Muscle of leg (tissue), 16 donors: ENCODE measurements at places on chromosomes 2 and 18.

DNA sequence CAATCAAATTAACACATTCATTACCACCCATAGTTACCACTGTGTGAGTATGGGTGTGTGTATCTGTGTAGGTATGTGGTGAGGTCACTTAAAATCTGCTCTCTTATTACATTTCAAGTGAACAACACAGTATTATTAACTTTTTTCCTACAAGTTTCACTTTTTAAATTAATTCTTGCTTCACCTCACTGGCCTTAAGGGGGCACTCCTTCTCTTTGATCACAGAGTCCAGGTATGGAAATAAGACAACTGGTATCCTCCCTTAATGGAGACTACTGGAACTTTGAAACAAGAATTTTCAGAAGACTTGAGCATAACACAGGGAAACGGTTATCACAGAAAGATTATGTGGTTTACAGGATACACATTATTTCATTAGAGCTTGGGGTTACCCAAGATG is 255.8 kb downstream of the ASXL3 start:
- no peak for DNase-seq

DNA sequence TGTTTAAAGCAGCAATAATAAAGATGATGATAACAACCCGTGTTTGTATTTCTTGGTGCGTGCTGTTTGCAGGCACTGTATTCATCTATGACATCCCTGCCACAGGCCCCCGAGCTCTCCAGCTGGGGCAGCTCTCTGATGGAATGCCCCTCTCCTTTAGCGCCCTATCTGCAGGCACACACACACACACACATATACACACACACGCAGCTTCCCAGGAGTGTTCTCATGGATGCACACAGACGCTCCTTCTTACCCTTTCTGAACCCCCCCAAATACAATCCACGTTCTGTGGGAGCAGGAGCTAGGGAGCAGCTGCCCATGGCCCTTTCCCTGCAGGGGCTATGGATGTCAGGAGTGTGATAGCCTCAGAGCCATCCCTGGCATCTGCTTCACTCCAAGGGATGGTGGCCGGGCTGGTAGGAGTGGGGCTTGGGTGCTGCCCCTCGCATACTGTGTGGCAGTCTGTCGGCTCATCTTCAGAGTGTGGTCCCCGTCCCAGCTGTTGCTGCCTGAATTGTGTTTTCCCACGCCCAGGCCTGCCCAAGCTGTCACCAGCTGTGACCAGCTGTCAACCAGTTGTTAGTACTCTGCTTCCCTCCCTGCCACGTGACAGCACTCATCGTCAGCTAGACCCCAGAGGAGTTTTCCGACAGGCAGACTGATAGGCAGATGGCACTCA is 50.8 kb upstream of the MYCN start:
- DNase-seq = peak; percentile 88

- DNase-seq = peak; percentile 96
Observed at GRCh38 chr18:43777636-43778304, 500.5 kb upstream of the SYT4 start.

DNA sequence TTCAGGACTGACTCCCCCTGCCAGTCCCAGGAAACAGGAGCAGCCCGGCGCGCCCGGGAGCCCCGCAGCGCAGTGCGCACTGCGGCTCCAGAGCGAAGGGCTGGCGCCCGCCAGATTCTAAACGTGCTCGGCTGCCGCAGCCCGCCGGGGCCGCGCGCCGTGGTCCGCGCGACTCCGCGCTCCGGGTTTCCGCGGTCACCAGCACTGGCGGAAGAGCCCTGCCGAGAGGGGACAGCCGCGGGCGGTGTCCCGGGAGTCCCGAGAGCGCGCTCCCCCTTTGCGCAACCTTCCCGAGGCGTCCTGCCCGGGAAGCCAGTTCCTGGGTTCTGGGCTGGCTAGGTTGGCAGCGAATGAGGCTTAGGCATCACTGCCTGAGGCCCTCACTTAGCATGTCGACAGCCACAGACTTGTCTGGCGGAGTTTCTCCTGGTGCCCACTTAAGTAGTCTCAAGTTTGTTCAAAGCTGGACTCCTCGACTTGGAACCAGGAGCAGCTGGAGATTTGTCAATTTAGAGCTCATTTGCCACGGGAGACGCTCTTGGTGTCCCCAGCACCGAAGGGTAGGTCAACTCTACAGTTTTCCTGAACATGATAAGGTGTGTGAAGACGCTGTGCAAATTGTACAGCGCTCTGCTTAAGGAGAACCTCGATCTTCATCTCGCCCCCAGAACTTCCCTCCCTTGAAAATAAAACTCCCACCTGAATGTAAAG is 1.5 kb upstream of the VSNL1 start:
- peak; percentile 86 for DNase-seq

- peak; percentile 90 for DNase-seq
Observed at GRCh38 chr18:39647627-39648534, 2082.3 kb upstream of the CELF4 start.

DNA sequence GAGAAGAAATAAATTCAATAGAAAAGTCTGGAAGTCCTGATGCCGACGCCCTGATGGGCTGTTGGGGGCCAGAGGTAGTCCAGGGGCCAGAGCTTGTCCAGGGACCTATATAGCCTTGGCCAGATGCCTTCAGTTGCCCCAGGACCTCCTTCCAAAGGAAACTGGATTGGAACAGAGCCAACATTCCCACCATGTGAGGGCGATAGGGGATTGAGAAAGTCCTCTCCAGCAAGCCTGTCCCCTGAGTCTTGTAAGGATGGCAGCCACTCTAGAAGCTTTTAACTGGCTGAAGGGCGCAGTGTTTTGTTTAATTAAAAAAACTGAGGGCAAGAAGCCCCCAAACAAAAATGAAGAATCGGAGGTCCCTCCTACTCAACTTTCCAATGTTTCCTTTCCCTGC is 54.9 kb upstream of the CDCA7 start:
- no peak for DNase-seq
